HAP-1 (cell line): ENCODE measurements at places on chromosomes 2 and 18.

- no peak for DNase-seq
These were observed 151.6 kb upstream of the UBE2E3 start for GRCh38 chr2:180828756-180829155.

DNA sequence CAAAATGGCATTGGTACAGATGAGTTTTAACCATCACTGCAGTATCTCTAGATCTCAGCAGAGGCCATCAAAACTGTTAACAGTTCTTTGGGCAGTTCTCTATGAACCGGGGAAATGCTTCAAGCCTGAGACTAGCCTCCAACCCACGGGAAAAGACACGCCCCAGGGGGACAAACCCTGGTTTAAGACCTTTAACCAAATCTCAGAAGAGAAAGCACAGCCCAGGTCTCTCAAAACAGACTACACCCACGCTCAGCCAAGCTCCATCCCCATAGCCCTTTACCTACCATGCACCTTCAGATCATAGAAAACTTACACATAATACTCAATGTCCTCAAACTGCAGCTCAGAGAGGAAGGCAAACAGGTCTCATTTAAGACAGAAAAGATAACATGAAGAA is 78.3 kb downstream of the TMEM163 start:
- DNase-seq, result no peak

GRCh38 chr2:14706201-14706600 is 73.7 kb downstream of the LRATD1 start:
- no peak for DNase-seq

GRCh38 chr18:65091744-65092329 is 659.0 kb upstream of the CDH7 start:
- peak; percentile 21 for DNase-seq

GRCh38 chr2:191533693-191534180 is 144.2 kb upstream of the NABP1 start:
- DNase-seq, result no peak

GRCh38 chr2:215743066-215743465 is 270.3 kb downstream of the MREG start:
- DNase-seq, result no peak

DNA sequence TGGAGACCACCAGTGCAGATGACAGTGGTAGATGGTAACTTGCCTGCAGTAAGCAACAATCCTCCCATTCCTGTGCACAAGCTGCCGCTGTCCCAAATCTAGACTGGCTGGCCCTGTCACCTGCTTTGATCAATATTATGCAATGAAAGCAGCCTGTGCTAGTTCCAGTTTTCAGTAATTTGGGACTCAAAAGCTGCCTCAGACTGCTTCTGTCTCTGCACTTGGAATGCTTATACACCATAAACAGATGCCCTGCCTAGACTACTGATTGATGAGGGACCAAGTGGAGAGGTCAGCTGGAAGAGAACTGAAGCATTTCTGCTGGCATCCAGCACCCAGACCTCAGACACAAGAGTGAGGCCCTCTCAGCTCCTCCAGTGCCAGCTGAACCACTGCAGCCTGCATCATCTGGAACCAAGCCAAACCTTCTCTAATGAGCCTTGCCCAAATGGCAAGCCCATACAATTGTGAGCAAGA is 24.9 kb downstream of the CCBE1 start:
- DNase-seq, result no peak

GRCh38 chr2:24984912-24985311 is 13.2 kb upstream of the DNAJC27 start:
- DNase-seq, result no peak

DNA sequence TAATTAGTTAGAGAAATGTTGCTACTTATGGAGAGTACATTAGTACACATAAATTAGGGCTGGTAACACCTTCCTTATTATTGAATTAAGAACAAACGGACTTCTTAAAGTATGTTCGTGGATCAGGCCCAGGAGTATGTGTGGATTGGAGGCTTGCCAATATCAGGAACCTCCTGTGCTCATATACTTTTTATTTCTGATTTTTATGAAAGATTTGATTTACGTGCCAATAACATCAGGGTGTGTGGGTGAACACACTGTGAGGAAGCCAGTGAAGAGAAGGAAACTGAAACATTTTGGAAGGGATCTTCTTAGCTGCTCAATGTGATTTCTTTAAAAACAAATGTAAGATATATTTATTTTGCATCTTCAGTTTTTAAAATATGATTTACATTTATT is 113.0 kb downstream of the EFEMP1 start:
- DNase-seq, result no peak

- no peak for DNase-seq
These were observed 928.5 kb downstream of the NRXN1 start for GRCh38 chr2:50103442-50103841.

DNA sequence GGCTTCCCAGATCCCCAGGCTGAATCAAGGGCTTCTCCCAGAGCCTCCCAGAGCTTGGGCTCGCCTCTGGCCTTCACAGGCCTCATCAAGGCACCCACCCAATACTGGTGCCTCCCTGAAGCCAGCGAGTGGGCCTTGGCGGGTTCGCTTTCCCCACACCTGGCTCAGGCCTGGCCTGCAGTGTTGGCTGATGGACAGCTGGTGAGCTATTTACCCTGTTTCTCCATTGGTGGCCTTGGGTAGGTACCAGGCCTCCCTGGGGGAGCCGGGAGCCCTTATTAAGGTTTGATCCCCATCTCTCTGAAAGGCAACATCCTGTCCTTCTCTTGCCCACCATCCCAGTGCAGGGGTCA is 18.2 kb upstream of the DUSP2 start:
- DNase-seq, result no peak

DNA sequence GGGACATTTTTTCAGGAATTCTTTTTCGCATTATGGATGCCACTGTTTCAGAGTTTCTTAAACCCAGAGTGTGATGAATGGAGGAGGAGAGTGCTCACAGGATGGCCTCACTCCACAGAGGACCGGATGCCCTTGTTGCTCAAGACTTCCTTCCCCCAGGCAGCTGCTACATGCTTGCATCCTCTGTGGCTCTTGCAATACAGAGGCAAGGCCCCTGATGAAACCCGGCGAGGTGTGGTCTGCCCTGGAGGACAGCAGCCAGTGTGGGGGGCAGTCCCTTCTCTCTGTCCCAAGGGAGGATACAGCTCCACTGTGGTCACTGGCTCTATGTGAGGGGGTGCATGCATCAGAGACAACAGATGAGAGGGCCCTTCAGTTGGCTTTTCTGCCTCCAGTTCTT is 109.6 kb downstream of the SH3RF3 start:
- DNase-seq, result no peak

DNA sequence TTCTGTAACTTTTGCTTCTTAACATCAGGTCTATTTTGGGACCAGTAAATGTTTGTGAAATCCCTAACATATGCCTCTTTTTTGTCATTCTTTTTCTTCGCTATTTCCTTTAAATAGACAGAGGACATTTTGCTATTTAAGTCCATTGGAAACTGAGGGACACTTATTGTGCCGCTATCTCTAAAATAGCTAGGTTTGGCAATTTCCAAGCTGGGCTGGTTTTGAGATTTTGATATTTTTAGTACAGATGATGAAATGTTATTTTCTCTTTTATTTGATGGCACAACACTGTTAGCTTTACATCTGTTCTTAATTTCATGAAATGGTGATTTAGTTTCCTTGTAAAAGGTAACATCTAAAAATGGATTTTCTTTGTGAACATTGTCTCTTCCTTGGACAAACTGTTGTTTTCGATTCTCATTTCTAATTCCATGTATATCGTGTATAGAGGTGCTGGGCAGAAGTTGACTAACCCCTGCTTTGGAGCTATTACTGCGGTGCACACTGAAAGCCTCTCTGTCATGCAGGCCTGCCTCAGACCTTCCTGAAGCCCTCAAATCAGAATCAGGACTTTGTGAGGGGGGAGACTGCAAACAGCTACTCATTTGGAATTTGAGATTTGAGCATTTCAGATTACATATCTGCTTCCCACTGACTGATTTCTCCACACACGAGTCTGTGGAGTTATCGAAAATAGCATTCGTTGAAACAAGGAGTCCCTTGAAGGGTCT is 594 bp downstream of the RAD51AP2 start:
- DNase-seq, result no peak

GRCh38 chr2:25340181-25340921 is 1.4 kb downstream of the DNMT3A start:
- DNase-seq, result no peak

GRCh38 chr2:13021470-13021957 is 304.8 kb downstream of the TRIB2 start:
- DNase-seq, result no peak

GRCh38 chr2:218888341-218888740 is 7.7 kb downstream of the WNT10A start:
- DNase-seq, result no peak

- no peak for DNase-seq
These were observed 56.8 kb upstream of the MAPRE3 start for GRCh38 chr2:26913606-26913998.

DNA sequence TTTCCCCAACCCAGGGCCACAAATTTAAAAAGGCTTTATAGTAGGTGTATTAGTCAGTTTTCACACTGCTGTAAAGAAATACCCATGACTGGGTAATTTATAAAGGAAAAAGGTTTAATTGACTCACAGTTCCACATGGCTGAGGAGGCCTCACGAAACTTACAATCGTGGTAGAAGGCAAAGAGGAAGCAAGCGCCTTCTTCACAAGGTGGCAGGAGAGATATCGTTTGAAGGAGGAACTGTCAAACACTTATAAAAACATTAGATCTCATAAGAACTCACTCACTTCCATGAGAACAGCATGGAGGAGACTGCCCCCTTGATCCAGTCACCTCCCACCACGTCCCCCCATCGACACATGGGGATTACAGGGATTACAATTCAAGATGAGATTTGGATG is 70.4 kb downstream of the FECH start:
- DNase-seq, result no peak

DNA sequence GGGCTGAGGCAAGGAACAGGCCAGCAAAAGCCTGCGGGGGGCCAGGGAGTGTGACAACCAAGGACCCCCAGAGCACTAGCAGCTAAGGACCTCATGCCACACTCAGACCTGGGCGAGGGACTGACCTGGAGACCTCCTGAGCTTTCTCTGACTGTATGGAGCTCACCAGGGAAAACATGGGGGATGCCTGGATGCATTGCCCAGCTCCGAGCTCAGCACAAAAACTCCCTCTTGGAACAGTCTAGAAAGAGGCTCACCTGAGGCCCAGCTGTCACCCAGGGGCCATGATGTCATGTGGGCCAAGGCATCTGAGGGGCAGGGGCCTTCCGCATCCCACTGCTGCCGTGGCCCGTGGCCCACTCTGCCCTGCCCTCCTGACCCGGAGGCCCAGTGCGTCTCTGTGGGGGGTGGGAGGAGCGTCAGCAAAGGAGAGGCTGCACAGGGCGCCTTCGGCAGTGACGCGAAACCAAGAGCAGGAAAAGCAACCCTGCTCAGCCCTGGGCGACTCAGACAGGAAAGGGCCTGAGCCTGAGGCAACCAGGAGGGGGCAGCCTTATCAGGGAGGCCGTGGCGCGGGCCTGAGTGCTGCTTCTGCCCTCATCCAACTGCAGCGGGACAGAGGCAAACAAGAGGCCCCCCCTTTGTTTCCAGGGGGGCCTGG is 57.3 kb upstream of the ALPP start:
- no peak for DNase-seq

GRCh38 chr2:181657379-181657778 is 474 bp upstream of the CERKL start:
- no peak for DNase-seq

GRCh38 chr2:387980-388421 is 100.1 kb upstream of the ALKAL2 start:
- no peak for DNase-seq

DNA sequence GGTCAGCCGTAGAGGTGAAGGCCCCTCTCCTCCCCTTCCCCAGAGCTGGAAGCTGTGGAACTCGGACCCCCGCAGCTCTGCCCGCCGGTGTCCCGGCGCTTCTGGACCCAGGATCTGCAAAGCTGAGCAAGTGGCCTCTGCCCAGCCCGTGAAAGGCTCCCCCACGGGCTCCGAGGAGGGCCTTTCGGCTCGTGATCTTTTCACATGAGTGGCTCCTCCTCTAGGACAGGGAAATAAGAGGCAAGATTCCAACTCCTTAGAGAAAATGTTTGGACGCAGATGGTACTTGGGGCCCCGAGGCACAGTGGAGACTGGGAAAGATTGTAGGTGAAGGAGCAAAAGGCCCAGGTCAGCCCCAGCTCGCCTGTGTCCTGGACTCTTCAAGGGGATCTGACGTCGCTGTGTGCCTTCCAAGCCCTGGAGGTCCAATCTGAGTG is 48.2 kb upstream of the SP3 start:
- DNase-seq, result no peak

GRCh38 chr2:84970210-84970867 is 622 bp upstream of the KCMF1 start:
- DNase-seq, result peak; percentile 39

- peak; percentile 28 for DNase-seq
These were observed 30.6 kb upstream of the PPP3R1 start for GRCh38 chr2:68282811-68283418.

DNA sequence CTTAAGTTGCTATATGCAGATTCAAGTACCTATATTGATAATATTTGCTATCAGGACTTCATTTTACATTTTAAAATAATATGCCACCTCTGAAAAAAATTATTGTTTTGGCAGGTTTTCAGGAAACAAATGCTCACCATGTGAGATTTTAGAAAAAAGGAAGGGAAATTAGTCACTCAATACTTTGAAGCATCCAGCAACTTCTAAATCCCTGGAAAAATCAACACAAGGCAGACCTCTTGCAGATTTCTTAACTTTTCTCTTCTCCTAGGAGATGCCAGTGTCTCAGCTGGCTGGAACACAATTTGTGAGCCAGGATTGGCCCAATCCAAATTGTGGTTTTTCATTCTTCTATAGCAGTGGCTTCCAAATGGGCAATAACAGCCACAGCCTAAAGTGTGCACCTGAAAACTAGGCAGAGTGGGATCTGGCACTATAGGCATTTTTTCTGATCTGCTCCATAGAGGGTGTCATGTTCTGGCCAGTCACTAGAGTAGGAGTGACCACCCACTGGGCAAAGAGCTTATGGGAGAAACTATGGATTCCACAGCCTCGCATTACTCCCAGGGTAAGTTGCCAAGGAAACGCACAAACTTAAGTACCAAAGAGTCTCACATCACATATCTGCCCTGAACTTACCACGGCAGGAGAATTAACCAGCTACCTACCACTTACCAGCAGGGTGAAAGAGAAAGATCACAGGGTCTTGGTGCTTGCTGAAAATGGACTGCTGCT is 28.1 kb upstream of the THOC1 start:
- DNase-seq, result no peak

GRCh38 chr2:238259061-238260020 is 19.5 kb upstream of the HES6 start:
- DNase-seq, result no peak

- no peak for DNase-seq
These were observed 18.4 kb upstream of the NFATC1 start for GRCh38 chr18:79377187-79377891.

- peak; percentile 50 for DNase-seq
These were observed 62.8 kb upstream of the SLC38A11 start for GRCh38 chr2:165017966-165018596.
